ENCODE measurements at places on chromosomes 16 and 17. TPM values are rescaled to one million over a fixed set of nuclear protein-coding genes. Genes with fewer than 3 reads are reported as not detected.

The SEZ6 gene
- 0.30 TPM for total RNA-seq

DNA sequence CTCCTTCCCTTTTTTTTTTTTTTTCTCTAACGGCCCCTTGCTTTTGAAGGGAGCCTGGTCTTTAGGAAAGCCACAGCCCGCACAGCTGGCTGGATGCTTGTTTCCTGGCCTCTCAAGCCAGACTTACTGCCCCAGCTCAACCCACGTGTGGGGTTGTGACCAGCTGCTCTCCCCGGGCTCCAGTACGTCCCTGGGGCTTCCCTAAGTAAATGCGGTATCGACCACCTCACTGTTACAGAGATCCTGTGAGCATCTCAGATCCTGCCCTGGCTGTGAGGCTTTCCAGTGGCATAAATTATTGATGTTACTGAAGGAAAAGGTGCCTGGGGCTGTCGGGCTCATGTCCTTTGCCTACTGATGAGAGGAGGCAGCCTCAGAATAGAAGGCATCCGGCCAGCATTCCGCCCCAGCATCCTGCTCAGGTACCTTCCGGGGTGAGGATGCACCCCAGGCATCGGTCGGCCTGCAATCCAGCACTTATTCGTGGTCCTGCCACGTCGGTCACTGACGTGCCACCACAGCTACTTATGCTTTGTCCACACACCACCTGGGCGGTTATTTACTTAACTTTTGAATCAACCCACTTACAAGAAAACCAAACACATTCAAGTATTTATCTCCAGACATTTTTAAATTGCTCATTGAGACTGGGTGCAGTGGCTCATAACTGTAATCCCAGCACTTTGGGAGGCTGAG lies 9.6 kb downstream of the GPRC5B start:
- peaks cover 42% of the 10 kb centered on the region for H3K4me1 ChIP-seq
- H3K4me3 ChIP-seq = peak overlapping the region; percentile 51
- no peak overlapping the region for H3K27ac ChIP-seq
- no peaks in the 10 kb centered on the region for H3K27me3 ChIP-seq
- H3K36me3 ChIP-seq = peaks cover 20% of the 10 kb centered on the region

The FOXO3B gene
- total RNA-seq = 25.8 TPM

DNA sequence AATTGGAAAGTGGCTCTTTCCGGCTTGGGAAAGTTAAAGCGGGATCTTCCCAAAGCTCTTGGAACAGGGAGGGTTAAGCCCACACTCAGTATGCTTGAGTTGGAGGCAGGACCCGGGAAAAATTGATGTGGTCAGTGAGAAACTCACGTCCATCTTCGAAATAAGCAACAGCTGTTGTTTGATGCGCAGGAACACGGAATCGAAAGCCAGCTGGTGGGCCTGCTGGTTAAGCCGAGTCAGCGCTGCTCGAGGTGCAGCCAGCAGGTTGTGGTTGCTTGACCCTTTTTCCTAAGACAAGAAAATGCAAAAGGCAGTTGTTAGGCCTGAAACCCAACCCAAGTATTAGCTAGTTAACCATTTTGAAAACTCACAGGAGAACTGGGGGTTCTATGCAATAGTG lies 49.4 kb downstream of the COG7 start:
- no peak overlapping the region for H3K27ac ChIP-seq
- peaks cover 19% of the 10 kb centered on the region for H3K4me1 ChIP-seq
- no peak overlapping the region for H3K4me3 ChIP-seq
- peaks cover 10% of the 10 kb centered on the region for H3K36me3 ChIP-seq

The SAMD14 gene
- 28.7 TPM for total RNA-seq

The TNFRSF13B gene
- total RNA-seq = not detected

DNA sequence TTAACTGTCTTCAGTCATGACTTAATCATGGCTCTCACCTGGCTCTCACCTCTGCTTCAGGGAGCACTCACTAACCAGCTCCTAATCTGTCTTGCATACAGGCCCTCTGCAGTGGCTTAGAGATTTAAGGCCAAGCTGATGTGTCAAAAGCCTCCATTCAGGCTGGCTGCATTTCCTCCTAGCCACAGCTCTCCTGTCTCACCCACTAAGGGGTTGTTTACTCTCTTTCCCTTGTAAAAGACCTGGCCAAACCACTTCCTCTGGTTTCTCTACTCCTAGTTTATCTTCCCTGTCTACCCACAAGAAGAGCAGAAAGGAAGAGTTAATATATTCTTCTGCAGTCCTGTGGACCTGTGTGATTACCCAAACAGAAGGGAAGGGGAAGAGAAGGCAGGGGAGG lies 9.3 kb upstream of the ASIC2 start:
- no peaks in the 10 kb centered on the region for H3K4me1 ChIP-seq
- no peak overlapping the region for H3K4me3 ChIP-seq
- H3K36me3 ChIP-seq = no peaks in the 10 kb centered on the region
- H3K27me3 ChIP-seq = peaks cover 84% of the 10 kb centered on the region
- H3K27ac ChIP-seq = no peak overlapping the region

The SHBG gene
- total RNA-seq = 2.5 TPM

DNA sequence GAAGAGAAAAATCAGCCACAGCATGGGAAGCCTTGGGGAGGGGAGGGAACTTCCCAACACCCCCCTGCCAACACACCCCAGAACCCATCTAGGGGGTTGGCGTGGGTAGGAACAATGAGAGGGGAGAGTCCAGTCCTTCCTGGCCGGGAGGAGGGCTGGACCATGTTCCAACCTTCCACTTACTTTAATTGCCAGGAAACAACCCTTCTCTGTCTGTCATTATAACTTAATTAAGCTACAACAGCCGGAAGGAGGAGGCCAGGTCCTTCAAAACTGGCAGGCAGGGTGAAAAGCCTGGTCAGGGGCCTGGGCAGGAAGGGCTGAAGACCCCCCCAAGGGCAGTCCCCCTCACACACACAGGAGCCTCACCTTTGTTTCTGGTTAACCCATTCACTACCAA lies 447.0 kb downstream of the SOX9 start:
- H3K27me3 ChIP-seq = peaks cover 57% of the 10 kb centered on the region
- H3K4me3 ChIP-seq = no peak overlapping the region
- H3K4me1 ChIP-seq = peaks cover 70% of the 10 kb centered on the region
- no peak overlapping the region for H3K27ac ChIP-seq
- no peaks in the 10 kb centered on the region for H3K36me3 ChIP-seq

DNA sequence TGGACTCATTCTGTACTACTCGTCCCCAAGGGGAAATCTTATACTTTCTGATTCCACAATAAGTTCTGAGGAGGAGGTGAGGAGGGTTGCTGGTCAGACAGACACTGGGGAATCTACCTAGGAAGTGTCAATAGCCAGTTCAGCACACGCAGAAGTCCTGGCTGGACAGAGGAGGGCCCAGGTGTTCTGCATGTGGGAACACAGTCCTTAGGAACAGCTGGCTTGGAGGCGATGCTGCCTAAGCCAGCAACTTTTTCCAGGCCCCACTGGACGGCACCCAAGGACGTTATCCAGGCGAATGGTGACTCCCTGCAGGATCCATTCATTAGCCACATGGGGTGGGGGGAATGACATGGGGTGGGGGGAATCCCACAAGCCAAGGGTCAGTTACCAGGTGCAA lies 29.9 kb upstream of the WFIKKN2 start:
- H3K36me3 ChIP-seq = no peaks in the 10 kb centered on the region
- no peak overlapping the region for H3K4me3 ChIP-seq
- no peak for DNase-seq
- no peaks in the 10 kb centered on the region for H3K27me3 ChIP-seq
- peaks cover 22% of the 10 kb centered on the region for H3K4me1 ChIP-seq
- no peak overlapping the region for H3K27ac ChIP-seq

GRCh38 chr16:85652431-85653221 lies 36.1 kb downstream of the GINS2 start:
- peak; percentile 49 for DNase-seq
- H3K36me3 ChIP-seq = peaks cover 3% of the 10 kb centered on the region

The OR1F1 gene
- not detected for total RNA-seq

The TSNAXIP1 gene
- total RNA-seq = 7.5 TPM

The RHBDL1 gene
- 3.0 TPM for total RNA-seq
